SJCRH30 (cell line): ENCODE measurements at places on chromosomes 16 and 17. TPM values are rescaled to one million over a fixed set of nuclear protein-coding genes. Genes with fewer than 3 reads are reported as not detected.

Gene TBC1D3K
- total RNA-seq: not detected in 2 replicates

Gene COL1A1
- 4.2 and 4.4 TPM in 2 replicates for total RNA-seq

Gene TNFRSF17
- total RNA-seq: not detected in 2 replicates

Gene KCNAB3
- total RNA-seq: 0.61 and 0.73 TPM in 2 replicates

Gene SHPK
- 11.4 and 12.4 TPM in 2 replicates for total RNA-seq

Gene NPW
- total RNA-seq: 1.6 TPM in 2 replicates

Gene HSPB9
- total RNA-seq: 0.28 and 0.32 TPM in 2 replicates

Gene TVP23C
- 0.48 and 1.4 TPM in 2 replicates for total RNA-seq

- peaks cover 26% of the 10 kb centered on the region for H3K4me1 ChIP-seq
- no peak overlapping the region for H3K4me3 ChIP-seq
- no peak overlapping the region for H3K27ac ChIP-seq
- no peaks in the 10 kb centered on the region for H3K27me3 ChIP-seq
- no peaks in the 10 kb centered on the region for H3K36me3 ChIP-seq
- DNase-seq: no peak
Observed at GRCh38 chr16:85648805-85649204, 35.7 kb downstream of the GSE1 start.

DNA sequence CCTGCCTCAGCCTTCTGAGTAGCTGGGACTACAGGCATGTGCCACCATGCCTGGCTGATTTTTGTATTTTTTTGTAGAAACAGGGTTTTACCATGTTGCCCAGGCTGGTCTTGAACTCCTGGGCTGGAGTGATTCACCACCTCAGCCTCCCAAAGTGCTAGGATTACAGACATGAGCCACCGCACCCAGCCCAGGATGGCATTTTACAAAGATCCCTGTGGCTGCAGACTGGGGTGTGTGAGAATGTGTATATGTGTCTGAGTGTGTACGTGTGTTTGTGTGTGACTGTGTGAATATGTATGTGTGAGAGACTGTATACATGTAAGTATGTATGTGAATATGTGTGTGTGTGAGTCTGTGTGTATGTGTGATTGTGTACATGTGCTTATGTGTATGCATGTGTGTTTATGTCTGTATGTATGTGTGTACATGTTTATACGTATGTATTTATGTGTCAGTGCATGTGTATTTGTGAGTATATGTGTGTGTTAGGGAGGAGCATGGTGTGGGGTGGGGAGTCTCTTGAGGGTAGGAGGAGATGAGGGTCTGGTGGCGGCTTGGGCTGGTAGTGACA lies 17.0 kb downstream of the RPTOR start:
- H3K4me3 ChIP-seq: no peak overlapping the region
- H3K4me1 ChIP-seq: no peaks in the 10 kb centered on the region; the same call in 1 of the 2 replicates
- no peak for DNase-seq
- H3K27me3 ChIP-seq: no peaks in the 10 kb centered on the region
- no peak overlapping the region for H3K27ac ChIP-seq

DNA sequence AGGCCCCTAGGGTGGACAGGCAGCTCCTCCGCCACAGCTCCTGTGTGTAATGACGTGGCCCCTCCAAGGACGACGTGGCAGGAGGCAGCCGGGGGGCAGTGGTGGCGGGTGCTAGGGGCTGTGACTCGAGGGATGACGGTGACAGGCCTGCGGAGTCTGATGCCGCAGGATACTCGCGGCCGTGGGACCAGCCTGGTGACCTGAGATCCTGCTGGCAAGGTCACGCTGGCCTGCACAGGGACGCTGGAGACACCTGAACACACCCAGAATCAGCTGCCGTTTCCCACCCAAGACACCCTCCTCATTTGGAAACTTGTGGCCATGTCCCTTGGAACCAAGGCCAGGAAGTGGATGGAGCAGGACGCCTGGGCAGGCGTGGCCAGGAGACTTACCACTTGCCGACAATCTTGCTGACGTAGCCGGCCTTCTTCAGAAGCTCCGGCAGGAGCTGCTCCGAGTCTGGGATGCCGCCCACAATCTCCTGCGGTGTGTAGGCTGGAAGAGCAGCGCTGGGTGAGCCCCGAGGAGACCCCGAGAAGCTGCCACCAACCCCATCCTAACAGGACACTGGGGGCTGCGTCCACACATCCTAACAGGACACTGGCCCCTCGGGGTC lies 16.0 kb downstream of the GALNS start:
- H3K4me1 ChIP-seq: no peaks in the 10 kb centered on the region
- H3K27ac ChIP-seq: no peak overlapping the region
- no peak overlapping the region for H3K4me3 ChIP-seq
- no peaks in the 10 kb centered on the region for H3K36me3 ChIP-seq
- H3K27me3 ChIP-seq: no peaks in the 10 kb centered on the region

GRCh38 chr16:57624806-57625500 lies 3.5 kb upstream of the ADGRG1 start:
- no peak overlapping the region for H3K27ac ChIP-seq
- peaks cover 56% of the 10 kb centered on the region for H3K27me3 ChIP-seq
- no peak overlapping the region for H3K4me3 ChIP-seq

- no peaks in the 10 kb centered on the region for H3K36me3 ChIP-seq
- no peak within 1 kb of the TSS; the same call in 1 of the 2 replicates for H3K27ac ChIP-seq
- H3K27me3 ChIP-seq: no peaks in the 10 kb centered on the region
- DNase-seq: peak; percentile 96
- H3K4me3 ChIP-seq: peak within 1 kb of the TSS; percentile 63
Observed at GRCh38 chr17:17303010-17303846, at the start of gene NT5M. NT5M (plus strand) TSS chr17:17303373; CDS start chr17:17303551, 178 bp downstream.

GRCh38 chr17:14926526-14927122 lies 338.5 kb downstream of the PMP22 start:
- H3K36me3 ChIP-seq: no peaks in the 10 kb centered on the region
- no peaks in the 10 kb centered on the region for H3K27me3 ChIP-seq
- H3K4me3 ChIP-seq: no peak overlapping the region
- H3K27ac ChIP-seq: no peak overlapping the region
- peak; percentile 67 for DNase-seq

GRCh38 chr16:19841184-19841583 lies 43.5 kb downstream of the GPRC5B start:
- H3K36me3 ChIP-seq: no peaks in the 10 kb centered on the region
- no peak for DNase-seq
- no peaks in the 10 kb centered on the region for H3K27me3 ChIP-seq
- peaks cover 42% of the 10 kb centered on the region for H3K4me1 ChIP-seq
- no peak overlapping the region for H3K4me3 ChIP-seq

GRCh38 chr17:21299981-21300600 lies 15.6 kb downstream of the MAP2K3 start:
- no peak overlapping the region for H3K27ac ChIP-seq
- peaks cover 6% of the 10 kb centered on the region; the same call in 1 of the 2 replicates for H3K27me3 ChIP-seq
- H3K36me3 ChIP-seq: peaks cover 11% of the 10 kb centered on the region
- H3K4me1 ChIP-seq: no peaks in the 10 kb centered on the region
- DNase-seq: no peak

DNA sequence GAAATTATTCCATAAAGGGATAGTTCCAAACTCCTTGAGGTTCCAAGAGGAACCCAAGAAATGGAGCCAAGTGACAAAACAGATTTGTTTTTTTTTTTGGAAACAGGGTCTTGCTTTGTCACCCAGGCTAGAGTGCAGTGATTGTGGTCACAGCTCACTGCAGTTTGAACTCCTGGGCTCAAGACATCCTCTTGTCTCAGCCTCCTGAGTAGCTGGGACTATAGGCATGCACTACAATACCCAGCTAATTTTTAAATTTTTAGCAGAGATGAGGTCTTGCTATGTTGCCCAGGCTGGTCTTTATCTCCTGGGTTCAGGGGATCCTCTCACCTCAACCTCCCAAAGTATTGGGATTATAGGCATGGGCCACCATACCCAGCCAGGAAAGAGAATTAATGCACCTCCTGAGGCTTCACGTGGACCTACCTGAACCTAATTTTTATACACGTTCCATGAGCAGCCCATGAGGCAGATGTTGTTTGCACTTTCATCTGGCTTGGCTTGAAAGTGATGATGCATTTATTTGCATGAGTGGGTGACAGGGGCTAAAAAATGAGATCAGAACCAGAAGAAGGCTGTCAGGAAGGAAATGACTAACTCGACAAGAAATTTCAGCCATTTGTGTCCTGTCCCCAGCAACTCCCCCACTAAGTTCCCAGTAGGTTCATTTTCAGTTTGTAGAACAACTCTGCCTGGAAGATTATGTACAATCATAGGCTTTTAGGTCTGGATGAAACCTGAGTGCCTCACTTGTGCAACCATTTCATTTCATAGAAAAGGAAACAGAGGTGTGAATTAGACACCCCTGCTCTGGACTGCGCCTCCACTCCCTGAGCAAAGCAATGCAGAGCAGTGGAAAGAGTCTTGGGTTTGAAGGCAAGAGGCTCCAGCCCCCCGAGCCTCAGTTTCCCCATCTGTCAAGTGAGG lies 10.3 kb upstream of the IRF8 start:
- H3K27me3 ChIP-seq: no peaks in the 10 kb centered on the region
- no peak overlapping the region for H3K27ac ChIP-seq
- DNase-seq: no peak
- no peak overlapping the region for H3K4me3 ChIP-seq

GRCh38 chr17:302300-302698 lies 50.3 kb downstream of the RPH3AL start:
- H3K27me3 ChIP-seq: no peaks in the 10 kb centered on the region
- no peaks in the 10 kb centered on the region for H3K36me3 ChIP-seq
- no peak for DNase-seq
- H3K4me1 ChIP-seq: no peaks in the 10 kb centered on the region

- no peak overlapping the region for H3K27ac ChIP-seq
- DNase-seq: no peak
- H3K36me3 ChIP-seq: peaks cover 13% of the 10 kb centered on the region
- no peaks in the 10 kb centered on the region for H3K27me3 ChIP-seq
- H3K4me1 ChIP-seq: peaks cover 25% of the 10 kb centered on the region
Observed at GRCh38 chr16:89354325-89354724, 136.0 kb downstream of the ANKRD11 start.

DNA sequence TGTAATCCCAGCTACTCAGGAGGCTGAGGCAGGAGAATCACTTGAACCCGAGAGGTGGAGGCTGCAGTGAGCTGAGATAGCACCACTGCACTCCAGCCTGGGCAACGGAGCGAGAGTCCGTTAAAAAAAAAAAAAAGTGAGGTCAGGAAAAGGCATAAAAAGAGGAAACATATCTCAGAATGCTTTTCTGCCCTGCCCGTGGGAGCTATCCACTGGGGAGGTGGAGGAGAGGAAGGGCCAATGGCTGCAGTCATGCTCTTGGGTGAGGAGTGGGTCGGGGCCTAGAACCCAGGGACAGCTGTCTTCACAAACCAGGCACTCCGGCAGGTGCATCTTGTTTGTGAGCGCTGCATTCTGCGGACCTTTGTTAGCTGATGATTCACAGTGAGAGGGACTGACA lies 60.0 kb upstream of the CDC42EP4 start:
- H3K27me3 ChIP-seq: no peaks in the 10 kb centered on the region
- H3K27ac ChIP-seq: no peak overlapping the region
- no peaks in the 10 kb centered on the region for H3K4me1 ChIP-seq
- DNase-seq: no peak

DNA sequence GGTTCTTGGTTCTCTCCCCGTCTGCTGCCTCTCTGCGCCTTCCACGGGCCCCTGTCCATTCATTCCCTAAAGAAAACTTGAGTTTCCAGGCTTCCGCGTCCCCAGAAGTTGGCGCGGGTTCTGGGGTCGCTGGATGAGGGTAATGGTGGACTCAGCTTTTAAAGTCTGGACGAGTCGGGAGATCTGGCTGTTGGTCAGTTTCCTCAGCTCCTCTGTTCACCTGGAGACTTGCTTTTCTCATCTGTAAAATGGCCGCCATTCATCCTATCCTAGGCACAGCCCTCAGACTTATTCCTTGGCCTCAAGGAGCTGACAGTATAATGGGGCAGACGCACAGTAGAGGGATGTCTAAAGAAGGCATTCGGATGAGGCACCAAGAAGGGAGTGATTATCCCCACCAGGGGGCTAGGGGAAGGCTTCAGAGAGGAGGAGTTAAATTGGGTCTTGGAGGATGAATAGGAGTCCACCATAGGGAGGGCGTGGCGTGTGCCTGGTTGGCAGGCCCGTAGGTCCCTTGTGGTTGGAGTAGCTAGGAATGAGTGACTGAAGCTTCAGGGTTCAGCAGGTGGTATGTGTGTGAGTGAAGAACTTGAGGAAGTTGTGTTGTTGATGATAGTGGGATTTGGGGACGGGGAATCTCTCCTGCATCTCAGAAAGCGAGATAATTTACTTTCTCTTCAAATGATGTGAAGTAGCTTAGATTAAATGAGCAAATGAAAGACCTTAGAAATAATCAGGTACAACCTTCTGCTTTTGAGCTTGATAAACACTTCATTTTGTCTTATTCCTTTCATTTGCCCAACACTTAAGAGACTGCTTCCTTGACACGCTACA lies 652 bp downstream of the VPS35L start:
- no peaks in the 10 kb centered on the region for H3K27me3 ChIP-seq
- H3K27ac ChIP-seq: peak overlapping the region; percentile 74
- H3K36me3 ChIP-seq: peaks cover 8% of the 10 kb centered on the region; the same call in 1 of the 2 replicates
- peak overlapping the region; percentile 69 for H3K4me3 ChIP-seq
- no peaks in the 10 kb centered on the region for H3K4me1 ChIP-seq

GRCh38 chr17:30210366-30210765 lies 25.1 kb downstream of the SLC6A4 start:
- no peak for DNase-seq
- no peaks in the 10 kb centered on the region for H3K27me3 ChIP-seq
- H3K36me3 ChIP-seq: no peaks in the 10 kb centered on the region
- H3K27ac ChIP-seq: no peak overlapping the region
- H3K4me1 ChIP-seq: no peaks in the 10 kb centered on the region

DNA sequence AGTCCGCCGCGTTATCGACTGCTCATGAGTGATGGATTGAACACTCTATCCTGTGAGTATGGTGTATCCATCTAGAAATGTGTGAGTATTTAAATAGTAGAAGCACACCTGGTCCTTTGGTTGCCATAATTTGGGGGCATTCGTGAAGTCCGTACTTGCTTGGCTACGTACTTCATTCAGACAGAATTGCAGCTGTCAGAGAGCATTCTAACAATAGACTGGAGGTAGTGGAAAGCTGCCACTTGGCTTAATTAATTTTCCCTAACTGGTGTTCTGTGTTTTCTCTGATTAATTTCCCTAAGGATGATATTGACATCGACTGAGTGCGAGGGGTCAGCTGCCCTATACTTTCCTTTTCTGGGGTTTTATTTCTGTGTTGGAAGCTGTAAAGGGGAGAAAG lies 14.1 kb downstream of the RPA1 start:
- H3K4me1 ChIP-seq: no peaks in the 10 kb centered on the region
- no peaks in the 10 kb centered on the region for H3K27me3 ChIP-seq
- no peak overlapping the region for H3K4me3 ChIP-seq
- no peak overlapping the region for H3K27ac ChIP-seq
- no peak for DNase-seq

DNA sequence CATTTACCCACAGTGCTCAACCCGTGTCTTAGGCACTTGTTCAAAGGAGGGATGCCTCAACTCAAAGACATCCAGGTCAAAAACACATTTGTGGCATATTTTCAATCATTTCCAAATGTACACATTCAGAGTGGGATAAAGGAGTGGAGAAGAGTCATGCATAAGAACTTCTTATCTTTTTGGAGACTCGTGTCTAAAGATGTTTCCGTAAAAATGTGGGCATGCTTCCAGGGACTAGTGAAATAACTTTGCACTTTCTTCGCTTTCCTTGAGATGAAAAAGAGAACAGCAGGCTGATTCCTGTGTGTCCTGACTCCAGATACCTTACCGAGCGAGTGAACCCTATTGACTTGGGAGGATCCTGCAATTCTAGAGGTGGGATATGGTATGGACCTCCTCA lies 256.6 kb upstream of the KCNJ16 start:
- no peak overlapping the region for H3K4me3 ChIP-seq
- no peak overlapping the region for H3K27ac ChIP-seq
- no peaks in the 10 kb centered on the region for H3K27me3 ChIP-seq
- H3K4me1 ChIP-seq: no peaks in the 10 kb centered on the region
